ENCODE measurements at places on chromosomes 2 and 18.

GRCh38 chr2:168118733-168119514 is 128.5 kb downstream of the STK39 start:
- peak; percentile 71 for DNase-seq

DNA sequence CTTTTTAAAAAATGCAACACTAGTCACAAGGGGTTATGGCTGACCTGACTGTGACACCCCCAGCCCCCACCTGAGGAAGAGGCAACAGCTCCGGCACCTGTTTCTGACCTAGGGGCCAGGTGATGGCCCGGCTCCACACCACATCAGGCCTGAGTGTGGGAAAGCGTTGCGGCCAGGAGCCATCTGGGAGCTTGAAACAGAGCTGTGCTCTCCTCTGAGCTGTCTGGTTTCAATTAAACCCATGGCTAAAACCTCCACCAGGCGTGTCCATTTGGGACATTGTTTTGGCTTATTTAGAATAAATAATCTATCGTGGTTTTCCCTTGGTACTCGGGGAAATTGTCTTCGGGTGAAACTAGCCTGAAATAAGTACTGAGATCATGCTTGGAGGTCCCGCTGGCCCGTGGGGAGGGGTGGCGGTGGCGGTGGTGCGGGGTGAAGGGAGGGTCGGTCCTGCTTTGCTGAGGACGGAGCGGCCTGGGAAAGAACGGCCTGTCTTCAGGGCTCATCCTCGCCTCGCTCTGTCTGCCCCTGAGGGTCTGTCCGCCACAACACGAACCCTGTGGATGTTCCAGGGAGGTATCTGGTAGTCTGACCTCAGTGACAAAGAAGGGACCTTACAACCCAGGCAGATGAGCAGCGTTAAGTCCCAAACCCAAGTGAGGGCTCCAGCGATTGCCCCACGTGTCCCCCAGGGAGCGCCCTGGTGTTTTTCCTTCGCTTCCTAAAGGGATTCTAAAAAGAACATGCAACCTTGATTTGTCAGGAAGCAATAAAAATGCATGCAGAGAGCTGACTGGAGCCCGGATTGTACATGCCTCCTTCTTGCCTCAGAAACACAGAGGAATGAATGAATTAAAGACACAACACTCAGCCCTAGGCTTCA is 58.7 kb downstream of the IL1RL2 start:
- no peak for DNase-seq

GRCh38 chr2:152480821-152481399 is 145.9 kb downstream of the FMNL2 start:
- no peak for DNase-seq

GRCh38 chr2:98911376-98912154 is 24.5 kb downstream of the CRACDL start:
- DNase-seq, result peak; percentile 65

DNA sequence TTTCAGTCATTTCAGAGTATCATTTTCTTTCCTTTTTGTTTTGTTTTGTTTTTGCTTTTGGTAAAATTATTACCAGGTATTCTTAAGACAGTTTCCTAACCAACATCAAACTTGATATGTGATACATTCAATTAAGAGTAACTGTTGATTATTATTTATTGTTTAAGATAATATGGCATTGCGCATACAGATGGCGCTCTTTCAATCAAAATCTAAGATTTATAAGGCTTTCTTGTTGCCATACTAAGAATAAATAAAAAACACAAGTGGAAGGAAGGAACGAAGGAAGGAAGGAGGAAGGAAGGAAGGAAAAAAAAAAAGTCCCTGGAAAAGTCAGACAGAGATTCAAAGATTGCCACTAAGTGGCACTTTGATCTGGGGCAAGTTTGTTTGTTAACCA is 1308.7 kb upstream of the FAM98A start:
- no peak for DNase-seq

GRCh38 chr18:13483316-13484270 is 242.8 kb downstream of the FAM210A start:
- DNase-seq, result no peak

- no peak for DNase-seq
Observed at GRCh38 chr2:171939743-171940071, 17.4 kb downstream of the HAT1 start.

- no peak for DNase-seq
Observed at GRCh38 chr2:161039071-161039470, 121.2 kb upstream of the TANK start.

DNA sequence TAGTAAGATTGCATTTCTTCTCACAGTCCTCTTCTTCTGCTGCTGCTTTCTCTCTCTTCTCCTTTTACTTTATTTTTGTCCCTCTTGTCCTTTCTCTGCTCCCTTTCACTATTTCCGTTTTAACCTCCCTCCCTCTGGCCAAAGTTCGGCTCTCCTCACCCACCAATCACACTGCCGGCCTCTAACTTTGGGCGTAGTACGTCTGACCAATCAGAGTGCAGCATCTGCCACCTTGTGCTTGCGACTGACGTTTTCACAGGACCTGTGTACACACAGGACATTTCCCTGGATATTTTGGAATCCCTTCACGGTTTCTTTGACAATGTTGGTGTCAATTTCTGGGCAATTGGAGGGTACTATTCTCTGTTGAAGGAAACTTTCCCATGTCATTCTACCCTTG is 22.6 kb upstream of the ICOS start:
- DNase-seq, result no peak

DNA sequence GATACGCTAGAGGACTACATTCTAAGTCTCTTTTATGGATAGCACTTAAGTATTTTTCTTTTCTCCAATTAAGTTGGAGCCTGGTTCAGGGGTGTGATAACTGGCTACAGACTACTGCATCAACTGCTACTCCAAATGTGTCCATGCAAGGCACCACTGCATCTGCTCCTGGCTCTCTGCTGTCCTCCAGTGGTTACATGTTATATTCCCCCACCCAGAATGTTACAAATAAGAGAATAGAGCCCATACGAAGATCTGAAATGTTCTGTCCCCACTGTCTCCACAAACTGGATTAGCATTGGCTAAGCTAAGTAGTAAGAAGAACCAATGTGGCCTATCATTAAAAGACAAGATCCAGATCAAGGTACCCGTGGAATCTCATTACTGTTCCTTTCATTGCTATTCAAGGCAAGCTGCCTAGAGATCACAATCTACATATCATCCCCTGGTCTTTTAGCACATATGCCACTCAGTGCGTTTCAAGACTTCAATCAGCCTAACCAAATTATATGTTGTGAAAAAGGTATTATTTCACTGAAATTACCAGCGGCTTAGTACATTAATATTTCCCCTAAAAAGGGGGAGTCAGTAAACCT is 308.3 kb upstream of the SLC8A1 start:
- DNase-seq, result peak; percentile 71

DNA sequence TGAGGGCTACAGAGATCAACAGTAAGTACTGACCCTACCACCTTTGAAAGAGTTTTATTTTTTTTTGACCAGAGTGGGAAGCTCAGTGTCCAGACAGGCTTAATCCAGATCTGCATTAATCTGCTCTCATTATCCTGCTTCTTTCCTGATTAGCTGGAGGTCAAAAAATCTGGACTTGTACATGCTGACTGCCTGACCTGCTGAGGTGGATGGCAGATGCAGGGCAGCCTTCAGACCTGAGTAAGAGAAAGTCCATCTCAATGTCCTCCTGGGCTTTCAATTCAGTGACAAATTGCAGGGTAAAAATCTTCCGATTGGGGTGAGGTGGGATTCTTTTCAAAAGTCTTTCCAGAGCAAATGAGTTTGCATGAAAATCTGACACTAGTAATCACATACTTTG is 998.8 kb upstream of the PIK3C3 start:
- DNase-seq, result no peak

DNA sequence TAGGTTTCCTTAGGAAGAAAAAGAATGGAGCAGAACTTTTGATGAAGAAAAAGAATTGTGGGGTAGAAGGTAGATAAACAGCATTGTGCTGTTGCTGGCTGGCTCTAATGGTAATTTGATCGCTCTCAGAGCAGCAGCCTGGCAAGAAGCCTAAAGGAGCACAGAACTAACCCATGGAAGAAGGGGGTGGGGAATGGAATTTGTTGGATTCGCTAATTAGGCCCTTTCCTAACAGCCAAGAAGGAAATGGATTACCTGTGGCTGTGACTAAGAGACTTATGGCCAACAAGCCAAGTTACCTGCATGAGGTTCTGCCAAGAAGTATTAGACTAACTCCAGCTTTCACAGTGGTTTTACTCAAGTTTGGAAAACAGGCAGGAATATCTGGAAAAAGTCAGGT is 210.6 kb downstream of the IKZF2 start:
- peak; percentile 10 for DNase-seq

DNA sequence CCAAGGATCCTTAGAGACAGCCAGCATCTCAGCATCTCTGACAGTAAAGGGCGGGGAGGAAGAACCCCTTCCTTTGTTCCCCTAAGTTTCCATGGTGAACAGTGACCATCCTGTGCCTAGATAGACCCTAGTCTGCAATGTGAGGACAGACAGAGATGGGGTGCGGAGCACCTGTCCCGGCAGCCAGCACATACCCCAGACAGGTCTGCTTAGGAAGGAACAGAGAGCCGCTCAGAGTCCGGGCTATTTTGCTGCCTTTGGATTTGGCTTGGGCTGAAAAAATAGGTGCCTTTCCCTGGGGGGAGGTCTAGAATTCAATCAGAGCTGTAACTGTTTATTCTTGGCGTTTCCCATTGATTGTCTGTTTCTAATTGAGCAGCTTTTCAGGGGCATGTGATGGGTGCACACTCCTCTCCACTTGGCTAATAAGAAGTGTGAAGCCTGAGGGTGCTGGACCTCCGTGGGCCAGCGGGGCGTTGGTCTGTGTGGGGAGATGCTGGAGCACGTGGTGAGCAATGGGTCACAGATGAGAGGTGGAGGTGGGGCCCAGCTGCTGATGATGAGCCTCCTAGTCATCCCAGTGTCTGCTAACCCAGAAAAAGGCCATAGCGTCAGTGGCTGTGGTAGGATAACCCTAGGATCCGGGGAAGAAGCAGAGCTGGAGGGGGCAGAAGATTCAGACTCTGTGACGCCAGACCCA is 236.8 kb downstream of the SEPTIN10 start:
- no peak for DNase-seq

GRCh38 chr2:239814116-239814860 is 210.9 kb downstream of the NDUFA10 start:
- no peak for DNase-seq

GRCh38 chr2:155200753-155201152 is 502.3 kb downstream of the KCNJ3 start:
- DNase-seq, result no peak

DNA sequence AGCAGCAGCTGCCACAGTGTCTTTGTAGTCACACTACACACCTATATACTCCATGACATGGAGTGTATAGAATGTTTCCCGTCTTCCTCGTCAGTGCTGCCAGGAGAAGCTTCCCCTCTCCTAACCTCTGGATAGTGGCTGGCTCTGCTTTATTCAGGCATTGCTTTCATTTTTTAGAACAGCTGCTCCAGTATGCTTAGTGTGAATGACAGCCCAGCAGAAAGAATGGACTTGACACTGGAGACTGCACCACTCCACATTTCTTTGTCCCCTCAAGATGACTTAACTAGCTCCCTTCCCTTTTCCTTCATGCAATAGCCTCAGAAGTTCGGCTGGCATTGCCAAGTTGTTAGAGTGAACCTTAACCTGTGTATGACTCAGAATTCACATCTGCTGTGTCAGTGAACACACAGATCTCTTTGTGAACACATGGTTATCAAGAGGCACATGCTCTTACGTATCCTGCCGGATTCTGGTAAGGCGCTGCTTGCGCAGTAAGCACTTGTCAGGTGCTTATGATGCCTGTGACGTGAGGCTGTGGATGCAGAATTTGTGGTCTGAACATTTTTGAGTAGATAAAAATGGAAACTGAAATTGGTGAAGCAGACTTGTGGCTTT is 73.9 kb downstream of the NEDD4L start:
- DNase-seq, result peak; percentile 52

DNA sequence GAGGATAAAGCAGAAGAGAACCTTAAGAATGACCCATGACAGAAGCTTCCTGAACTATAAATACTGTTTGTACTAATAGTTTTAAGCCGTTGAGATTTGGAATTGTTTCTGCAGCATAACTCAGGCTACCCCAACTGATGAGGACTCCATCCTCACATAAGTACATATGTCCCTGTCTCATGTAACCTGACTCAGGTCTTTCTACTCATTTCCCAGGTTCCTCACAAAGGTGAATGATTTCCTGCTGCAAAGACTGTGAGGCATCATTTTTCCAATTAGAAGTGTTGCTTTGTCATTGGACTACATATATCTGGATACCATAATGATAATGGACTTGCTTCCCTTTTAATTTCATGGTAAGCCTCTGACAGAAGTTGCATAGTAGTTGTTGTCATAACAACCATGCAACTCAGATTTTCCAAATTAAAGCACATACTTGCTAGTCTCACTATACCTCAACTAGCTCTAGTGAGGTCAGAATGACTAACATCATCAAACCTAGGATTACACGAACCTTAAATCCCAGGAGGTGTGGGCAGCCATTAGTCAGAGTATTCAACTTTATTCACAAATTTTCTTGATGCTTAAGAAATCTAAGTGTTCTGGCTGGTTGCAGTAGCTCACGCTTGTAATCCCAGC is 38.0 kb upstream of the NEDD4L start:
- no peak for DNase-seq

GRCh38 chr2:14015113-14015630 is 617.3 kb upstream of the LRATD1 start:
- no peak for DNase-seq

DNA sequence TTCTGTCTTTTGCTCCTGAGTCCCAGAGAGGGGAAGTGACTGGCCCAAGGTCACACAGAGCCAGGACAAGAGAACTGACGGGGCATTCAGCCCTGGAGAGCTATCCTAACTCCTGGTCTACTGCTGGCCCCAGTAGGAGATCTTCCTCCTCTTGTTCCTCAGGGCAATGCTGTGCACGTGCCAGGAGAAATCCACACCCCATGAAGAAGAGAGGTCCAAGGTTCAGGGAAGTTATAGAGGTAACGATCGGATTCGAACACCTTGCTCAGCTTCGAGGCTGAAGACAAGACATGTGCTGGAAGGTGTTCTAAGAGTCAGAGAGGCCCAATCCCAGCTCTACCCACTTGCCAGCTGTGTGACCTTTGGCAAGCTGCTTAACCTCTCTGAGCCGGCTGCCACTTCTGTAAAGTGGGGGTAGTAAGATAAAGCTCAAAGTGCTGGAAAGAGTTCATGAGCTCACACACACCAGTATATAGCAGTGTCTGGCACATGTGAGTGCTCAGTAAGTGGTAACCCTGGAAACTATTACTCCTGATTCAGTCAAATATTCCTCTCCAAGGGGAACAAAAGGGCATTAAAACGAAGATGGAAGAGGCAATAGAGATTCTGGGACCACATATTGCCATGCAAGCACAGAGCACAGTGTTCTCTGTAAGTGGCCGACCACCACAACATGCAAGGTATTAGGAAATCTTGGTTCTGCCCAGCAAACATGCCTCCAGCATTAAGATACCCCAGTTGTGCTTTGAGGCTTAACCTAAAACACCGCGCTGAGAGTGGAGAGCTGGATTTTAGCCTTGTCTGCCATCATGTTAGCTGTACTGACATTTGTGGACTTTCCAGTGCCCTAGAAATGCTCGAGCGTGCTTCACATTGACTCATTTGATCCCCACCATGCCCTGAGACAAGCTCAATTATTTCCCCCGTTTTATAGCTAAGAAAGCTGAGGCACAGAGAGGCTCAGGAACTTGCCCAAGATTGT is 25.6 kb downstream of the SERTAD2 start:
- DNase-seq, result no peak

Measured in A172 (cell line).